Left renal pelvis (tissue), 4 donors: ENCODE measurements at places on chromosomes 6 and 20.

DNA sequence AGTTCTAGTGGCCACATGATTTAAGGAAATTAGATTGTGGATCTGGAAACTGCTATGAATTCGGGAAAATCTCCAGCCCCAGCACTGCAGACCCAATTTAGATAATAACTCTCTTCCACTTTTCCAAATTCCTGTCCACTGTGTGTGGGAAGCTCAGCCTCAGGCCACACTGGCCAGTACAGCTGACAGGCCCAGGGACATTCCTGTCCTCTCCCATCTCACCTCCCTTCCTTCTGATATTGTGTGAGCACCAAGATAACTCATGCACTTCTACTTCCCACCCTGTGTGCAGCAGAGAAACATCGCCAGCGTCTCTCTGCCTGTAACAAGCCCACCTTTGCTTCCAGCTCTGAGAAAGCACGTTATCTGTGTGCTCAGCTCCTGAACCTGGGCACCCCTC, 145.1 kb upstream of the RREB1 start:
- DNase-seq = no peak

DNA sequence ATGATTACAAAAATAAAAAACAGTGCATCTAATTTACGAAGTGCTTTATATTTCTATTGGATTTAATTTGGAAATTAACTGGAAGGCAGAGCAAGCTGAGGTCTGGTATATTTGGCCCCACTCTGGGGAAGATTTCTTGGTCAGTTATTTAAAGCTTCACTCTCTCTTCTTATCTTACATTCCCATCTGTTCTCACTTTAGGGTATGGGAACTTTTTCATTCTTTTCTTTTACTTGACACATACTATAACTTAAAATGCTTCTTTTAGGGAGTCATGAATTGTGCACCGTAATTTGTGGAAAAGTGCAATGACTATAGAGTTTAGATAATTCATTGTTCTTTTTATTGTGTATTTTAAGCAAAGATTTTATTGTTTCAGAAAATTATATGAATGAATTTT, 170.4 kb downstream of the BCKDHB start:
- no peak for DNase-seq

GRCh38 chr20:45852326-45852725, 4.9 kb downstream of the ACOT8 start:
- no peak for DNase-seq

DNA sequence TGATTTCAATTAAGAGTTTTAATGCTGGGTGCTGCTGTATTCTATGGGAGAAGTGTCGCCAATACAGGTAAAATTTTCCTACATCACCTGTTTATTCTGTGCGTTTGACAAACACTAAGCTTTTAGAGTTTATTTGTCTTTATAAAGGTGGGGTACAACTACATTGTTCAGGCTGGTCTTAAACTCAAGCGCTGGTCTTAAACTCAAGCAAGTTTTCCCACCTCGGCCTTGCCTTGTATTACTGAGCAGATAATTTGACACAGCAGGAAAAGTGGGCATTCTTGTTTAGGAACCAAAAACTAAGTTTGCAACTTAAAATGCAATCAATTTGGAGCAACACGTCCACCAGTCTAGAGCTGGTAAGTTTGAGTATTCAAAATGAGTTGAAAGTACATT, 112.9 kb upstream of the BTN3A2 start:
- DNase-seq = no peak

- no peak for DNase-seq
Observed at GRCh38 chr6:167429353-167429752, 104.5 kb downstream of the TTLL2 start.

GRCh38 chr6:160005861-160006540, 37.1 kb downstream of the IGF2R start:
- no peak for DNase-seq

DNA sequence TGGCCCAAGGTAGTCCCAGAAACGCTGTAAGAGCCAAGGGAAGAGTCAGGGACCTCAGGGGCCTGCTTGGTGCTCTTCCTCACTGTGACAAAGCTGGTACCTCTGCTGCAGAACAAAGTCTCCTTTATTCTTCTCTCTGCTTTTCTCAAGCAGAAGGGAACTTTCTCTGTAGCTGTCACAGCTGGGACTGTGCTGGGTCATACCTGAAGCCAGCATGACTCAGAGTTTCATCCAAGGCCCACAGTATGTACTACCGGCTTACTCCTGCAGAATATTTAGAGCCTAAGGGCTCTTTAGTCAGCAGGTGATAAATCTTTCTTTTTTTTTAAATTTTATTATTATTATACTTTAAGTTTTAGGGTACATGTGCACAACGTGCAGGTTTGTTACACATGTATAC, 183.2 kb downstream of the TINAG start:
- DNase-seq = no peak

DNA sequence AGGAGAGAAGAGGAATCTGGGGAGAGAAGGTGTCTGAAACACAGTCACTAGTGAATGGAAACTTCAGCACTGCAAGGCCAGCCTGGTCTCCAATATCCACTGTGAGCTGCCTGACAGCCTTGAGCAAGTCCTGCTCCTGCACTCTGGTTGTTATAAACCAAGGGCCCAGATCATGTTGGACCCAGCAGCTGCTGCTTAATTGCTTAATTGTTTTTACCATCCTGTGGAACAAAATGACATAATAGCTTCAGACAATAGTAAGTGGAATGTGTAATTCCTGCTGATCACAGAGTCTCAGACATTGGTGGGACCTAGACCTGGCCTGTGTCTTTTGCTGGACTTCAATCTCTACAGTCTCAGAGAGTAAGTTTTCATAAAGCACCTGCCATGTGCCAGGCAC, 833.7 kb downstream of the TFAP2A start:
- no peak for DNase-seq

DNA sequence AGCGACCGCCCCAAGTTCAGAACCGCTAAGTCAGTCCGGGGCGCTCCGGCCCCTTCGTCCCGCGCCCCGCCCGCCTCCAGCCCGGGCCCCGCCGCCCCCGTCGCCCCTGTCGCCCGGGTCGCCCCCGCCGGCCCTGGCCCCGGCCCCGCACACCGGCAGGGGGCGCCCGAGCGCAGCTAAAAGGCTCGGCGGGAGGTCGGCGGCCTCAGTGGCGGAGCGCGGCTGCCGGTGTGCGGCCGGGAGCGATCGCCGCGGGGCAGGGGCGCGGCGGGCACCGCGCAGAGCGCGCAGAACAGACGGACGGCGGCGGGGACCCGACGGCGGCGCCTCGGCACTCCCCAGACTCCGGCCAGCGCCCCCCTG, at the start of gene FNDC1:
Gene FNDC1, plus strand, starts transcription at position 208 of the 363 bp plus-strand sequence. CDS start 197 bp downstream, outside the sequence.
- no peak for DNase-seq

DNA sequence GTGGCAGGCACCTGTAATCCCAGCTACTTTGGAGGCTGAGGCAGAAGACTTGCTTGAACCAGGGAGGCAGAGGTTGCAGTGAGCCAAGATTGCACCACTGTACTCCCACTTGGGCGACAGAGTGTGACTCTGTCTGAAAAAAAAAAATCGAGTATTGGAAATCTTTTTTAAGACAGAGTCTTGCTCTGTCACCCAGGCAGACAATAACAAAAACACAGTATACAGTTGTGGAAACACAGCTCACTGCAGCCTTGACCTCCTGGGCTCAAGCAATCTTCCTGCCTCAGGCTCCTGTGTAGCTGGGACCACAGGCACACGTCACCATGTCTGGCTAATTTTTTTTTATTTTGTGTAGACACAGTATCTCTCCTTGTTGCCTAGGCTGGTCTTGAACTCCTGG, 15.0 kb downstream of the NANP start:
- no peak for DNase-seq

- no peak for DNase-seq
Observed at GRCh38 chr20:15789079-15789478, 784.2 kb downstream of the KIF16B start.

GRCh38 chr20:7029019-7029418, 261.5 kb downstream of the BMP2 start:
- DNase-seq = no peak

GRCh38 chr6:49743429-49743828, 759 bp downstream of the CRISP3 start:
- no peak for DNase-seq
